ENCODE measurements at places on chromosomes 2 and 18.

DNA sequence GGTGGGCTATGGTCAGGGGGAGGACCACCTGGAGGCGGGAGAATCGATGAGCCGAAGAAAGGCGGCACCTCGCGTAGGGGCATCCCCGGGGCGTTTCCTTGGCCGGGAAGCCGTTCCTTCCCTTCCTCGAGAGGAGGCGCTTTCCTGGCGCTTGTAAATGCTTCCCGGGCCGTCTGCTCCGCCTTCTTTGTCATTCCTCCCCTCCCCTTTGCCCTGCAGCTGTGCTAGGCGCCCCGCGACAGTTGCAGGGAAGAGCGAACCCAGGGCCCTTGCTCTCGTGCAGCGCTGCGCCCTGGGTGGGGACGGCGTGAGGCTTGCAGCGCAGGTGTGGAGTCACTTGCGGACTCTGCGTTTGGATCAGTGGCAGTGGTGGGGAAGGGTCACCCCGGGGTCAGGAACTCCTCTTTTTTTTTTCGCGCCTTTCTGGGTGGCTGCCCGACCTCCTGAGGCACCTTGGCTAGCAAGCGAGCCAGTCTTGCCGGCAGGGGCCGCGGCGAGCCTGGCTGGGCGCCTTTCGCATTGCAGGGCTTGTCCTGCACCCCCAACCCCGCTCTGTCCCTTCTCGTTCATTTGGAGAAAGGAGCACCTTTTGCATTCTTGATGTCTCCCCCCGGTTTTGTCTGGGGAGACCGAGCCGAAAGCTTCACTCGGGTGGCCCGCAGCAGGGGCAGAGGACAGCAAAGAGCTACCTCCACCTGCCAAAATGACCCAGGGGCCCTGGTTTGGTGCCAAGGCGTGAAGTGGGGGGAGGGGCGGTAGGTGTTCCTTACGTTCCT, 858 bp downstream of the KCNS3 start:
- DNase-seq, result peak; percentile 45

DNA sequence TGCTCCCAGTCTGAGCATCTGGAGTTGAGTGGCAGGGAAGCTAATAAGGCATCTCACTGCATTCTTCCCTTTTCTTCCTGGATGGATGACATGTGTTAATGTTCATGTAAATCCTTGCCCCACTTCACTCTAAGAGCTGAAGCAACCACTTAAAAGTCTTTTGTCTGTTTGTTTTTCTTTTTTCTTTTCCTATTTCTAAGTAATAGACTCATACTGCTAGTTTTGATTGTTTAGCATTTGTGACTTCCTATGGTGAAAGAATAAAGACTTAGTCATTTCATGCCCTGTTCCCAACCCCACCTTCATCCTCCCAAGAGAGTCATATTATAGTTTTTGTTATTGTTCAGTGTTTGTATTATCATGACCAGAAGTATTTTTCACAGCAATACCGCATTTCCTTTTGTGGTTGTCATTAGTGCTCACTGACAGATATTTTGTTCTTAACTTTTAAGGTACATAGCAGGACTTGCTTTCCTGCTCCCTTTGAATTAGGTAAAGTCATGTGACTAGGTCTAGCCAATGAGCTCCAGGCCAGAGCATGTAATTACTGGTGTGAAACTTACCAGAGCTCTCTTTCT, 18.1 kb upstream of the SPP2 start:
- DNase-seq, result no peak

- no peak for DNase-seq
Measured at GRCh38 chr2:218033590-218034496, 31.0 kb upstream of the TNS1 start.

DNA sequence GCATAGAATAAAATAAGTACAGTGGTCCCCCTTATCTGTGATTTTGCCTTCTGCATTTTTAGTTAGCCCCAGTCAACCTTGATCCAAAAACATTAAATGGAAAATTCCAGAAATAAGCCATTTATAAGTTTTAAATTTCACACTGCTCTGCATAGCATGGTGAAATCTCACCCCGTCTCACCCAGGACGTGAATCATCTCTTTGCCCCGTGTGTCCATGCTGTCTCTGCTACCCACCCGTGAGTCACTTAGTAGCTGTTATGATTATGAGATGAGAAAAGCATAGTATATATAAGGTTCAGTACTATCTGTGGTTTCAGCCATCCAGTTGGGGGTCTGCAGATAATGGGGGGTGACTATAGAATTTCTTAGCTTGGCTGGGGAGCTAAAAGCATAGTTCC, 67.3 kb downstream of the RHBDD1 start:
- DNase-seq, result no peak

GRCh38 chr2:60412027-60412426, 141.4 kb downstream of the BCL11A start:
- no peak for DNase-seq

- no peak for DNase-seq
Measured at GRCh38 chr2:170815311-170815710, 1.4 kb upstream of the GAD1 start.

DNA sequence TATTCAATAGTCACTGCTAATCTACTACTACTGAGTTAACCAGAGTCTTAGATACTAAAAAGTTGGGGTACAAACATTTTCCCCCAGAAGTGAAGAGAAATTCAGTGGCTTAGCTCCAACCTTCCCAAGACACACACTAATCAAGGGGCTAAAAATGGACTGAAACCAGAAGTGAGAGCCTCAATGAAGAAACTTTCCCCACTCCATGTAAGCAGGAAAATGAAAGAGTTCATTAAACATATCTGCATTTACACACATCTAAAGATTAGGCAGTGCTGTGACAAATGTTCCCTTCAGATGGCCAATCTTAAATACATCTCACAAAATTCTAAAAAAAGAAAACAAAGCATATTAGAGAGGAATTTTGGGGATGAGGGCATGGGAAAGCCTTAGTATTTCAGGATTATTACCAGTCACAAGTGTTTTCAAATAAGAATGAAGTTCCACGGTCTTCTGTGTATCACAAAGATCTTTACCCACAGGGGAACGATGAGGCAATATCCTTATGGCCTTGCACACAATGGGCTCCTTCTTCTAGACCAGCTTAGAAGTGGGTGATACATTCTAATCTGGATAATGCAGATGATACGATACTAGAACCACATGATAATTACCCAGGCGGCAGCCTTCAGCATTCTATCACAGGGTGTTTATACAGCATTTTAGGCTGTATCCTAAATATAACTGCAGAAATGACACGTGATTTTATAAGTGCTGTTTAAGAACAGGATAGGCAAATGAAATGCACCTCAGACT, 17.1 kb downstream of the ANKRD44 start:
- DNase-seq, result no peak

DNA sequence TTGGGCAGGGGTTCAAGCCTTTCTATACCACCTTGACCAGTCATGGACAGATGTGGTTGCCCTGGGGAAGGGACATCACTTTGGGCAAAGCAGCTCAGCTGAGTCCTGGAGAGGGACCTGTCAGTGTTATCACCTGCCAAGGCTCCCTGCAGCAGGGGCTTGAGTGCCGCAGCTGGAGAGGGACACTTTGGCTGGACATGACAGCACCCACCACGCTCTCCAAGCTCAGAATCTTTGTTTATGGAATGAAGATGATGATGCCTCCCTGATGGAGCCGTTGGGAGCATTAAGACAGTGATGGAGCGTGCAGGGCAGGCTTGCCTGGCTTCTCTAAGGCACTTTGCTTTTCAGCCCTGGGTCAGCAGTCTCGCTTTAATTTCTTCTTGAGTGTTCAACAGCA, 4.3 kb upstream of the TFCP2L1 start:
- no peak for DNase-seq

DNA sequence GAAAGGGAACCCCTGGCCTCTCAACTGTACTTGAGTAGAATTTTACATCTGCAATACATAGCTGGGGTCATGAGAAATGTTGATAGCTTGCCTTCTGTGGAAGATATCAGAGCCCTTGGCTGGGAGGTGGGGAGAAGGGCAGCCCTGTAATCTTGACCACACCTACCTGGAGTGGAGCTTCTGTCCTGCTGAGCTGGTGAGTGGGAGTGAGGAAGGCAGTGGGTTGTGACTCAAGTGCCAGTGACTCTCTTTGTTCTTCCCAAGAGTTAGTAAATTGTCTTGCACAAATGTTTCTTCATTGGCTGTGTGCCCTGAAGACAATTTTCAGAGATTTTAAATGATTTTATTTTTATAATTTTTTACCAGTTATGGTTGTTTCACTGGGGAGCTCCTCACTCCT, 277.3 kb downstream of the MBD5 start:
- no peak for DNase-seq

DNA sequence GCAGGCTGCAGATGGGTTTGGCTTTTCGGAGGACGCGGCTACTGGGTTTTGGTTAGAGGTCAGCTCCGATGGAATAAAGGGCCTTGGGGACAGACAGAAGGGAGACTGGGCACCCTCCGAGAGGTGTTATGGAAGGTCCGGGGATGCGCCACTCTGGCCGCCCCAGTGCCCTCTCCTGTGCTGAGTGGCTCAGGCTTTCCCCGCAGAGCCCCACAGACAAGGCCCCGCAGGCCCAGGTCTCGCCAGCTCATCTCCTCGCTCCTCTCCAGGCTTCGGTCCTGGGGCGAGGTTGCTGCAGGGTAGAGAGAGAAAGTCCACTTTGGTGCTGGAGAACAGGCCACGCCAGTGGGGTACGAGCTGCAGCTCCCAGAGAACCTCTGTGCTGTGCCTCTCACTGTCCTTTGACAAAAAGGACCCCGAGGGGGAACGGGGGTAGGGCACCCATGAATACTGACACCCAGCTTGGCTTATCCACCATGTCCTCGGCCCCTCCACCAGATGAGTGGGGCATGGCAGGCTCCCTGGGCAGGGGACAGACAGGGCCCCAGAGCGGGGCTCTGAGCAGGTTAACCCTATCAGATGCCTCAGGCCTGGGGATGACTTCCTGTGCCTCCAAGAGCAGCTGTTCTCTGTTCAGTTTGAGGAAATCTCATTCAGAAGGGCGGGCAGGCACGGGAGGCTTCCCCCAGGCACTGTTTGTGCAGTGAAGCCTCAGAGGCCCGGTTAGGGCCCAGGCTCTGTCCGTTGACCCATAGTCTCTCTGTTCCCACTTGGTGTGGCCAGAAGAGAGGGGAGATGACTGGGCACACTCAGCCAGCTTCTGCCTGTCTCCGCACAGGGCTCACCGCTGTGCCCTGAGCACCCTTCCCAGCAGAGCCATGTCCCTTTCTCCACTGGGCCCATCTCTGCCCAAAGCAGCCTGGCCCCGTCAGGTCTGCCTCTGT, 15.7 kb upstream of the CNNM3 start:
- no peak for DNase-seq

GRCh38 chr2:227576110-227576509, 22.6 kb upstream of the SCYGR2 start:
- no peak for DNase-seq

GRCh38 chr2:233300401-233300800, 7.2 kb upstream of the SAG start:
- no peak for DNase-seq

DNA sequence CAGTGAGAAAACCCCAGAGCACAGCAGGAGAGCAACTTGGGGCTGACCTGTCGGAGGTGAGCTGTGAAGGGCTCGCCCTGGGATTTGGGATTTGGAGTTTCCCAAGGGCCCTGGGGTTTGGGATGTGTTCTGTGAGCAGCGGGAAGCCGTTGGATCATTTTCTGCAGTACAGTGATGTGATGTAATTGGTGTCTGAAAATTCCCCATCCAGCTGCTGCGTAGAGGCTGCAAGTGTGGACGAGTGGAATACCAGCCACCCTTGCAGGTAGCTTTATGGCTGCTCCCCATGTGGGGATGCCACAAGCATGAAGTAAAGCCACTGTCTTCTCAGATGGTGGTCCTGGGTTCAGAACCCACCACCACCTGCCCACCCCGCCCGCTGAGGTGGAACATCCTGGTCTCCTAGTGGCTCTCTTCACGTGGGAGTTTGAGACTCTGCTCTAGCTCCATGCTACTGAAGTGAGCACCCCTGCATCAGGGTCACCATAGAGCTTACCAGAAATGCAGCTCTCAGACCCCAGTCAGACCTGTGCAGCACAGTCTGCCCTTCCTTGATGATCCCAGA, 15.0 kb downstream of the IMPA2 start:
- DNase-seq, result no peak

GRCh38 chr2:20080839-20081415, 29.5 kb upstream of the LAPTM4A start:
- no peak for DNase-seq

DNA sequence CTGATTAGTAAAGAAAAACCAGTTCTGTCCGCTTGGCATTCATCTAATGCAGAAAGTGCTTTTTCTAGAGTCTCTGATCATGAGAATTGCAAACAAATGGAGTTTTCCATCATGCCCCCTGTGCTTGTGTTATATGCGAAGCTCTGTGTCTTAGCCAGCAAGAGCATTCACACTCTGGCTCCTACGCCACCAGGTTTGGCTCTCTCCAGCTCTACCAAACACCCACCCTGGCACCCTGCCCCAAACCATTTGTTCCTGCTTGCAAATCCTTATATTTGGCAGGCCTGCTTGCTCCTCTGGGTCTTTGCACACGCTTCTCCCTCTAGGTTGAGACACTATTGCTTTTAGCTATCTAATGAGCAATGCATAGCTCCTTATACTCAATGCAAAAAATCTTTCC, 204.1 kb upstream of the CYRIA start:
- no peak for DNase-seq

DNA sequence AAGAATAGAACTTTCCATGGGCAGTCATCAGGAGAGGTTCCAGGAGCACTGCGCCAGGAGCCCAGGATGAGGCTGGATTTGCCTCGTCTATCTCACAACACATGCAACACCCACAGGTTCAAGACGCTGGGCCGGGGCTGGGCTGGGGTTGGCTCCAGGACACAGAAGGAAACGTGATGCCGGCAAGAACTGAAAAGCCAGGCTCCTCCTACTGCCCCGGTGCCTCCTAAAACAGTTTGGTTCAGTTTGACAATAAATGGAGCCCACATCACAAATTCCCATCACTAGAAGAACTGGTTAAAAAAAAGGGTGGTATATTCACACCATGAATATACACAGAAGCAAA, 75.9 kb downstream of the INHBB start:
- DNase-seq, result no peak

GRCh38 chr2:1859671-1860450, 115.5 kb upstream of the PXDN start:
- no peak for DNase-seq

All from NCI-H187 (cell line).